Activated naive CD4-positive, alpha-beta T cell treated with anti-CD3 and anti-CD28 coated beads for 36 hours (primary cell): ENCODE measurements at places on chromosomes 3 and 15.

GRCh38 chr15:80929225-80929624 lies 60.4 kb downstream of the MESD start:
- no peak for DNase-seq

- DNase-seq: peak; percentile 3
Measured at GRCh38 chr3:48406443-48407431, 23.1 kb downstream of the PLXNB1 start.

GRCh38 chr3:188006726-188007393 lies 147.1 kb upstream of the LPP start:
- DNase-seq: peak; percentile 21

GRCh38 chr15:45026651-45027190 lies 3.7 kb downstream of the SORD start:
- no peak for DNase-seq

DNA sequence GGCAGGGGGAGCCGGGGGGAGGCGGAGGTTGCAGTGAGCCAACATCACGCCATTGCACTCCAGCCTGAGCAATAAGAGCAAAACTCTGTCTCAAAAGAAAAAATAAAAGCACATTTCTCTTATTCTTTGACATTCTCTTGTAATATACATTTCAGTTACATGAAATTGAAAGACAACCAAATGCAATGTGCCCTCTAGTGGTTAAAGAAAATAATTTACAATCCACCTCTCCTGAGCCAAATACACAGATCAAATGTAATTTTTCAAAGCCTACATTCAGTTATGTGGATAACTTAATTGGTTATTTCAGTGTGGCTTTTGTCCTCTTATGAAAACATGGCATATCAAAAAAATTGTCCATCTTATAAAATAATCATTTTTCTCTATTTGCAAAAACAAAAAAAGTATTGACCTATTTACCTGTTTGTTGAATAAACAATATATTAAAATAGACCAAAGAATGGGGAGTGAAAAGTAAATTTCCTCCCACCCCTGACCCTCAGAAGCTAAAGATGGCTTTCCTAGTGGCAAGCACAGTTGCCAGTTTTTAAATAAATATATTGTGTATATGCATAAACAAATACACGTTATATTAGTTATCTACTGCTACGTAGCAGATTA lies 14.2 kb upstream of the U2SURP start:
- DNase-seq: no peak

DNA sequence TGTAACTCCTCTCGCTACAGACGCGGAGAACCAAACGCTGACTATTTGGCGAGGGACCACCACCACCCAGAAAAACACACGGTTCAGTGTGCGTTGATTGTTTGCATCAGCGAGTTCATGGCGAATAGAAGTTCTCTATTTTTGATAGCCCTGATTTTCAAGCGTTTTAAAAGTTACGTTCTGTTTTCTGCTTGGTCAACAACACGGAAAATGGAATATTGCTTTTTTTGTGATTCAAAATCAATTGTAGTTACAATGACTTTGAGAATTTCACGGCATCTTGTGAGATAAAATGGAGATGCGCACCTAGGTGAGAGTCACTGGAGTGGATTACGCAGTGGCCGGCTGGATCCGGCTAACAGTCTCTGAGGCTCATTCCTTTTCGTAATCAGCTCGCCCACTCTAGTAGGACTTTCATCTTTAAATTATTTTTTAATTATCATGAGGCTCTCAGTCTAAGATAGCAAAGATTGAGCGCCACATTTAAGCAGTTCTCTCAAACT lies 54.8 kb downstream of the CCDC54 start:
- peak; percentile 15 for DNase-seq

DNA sequence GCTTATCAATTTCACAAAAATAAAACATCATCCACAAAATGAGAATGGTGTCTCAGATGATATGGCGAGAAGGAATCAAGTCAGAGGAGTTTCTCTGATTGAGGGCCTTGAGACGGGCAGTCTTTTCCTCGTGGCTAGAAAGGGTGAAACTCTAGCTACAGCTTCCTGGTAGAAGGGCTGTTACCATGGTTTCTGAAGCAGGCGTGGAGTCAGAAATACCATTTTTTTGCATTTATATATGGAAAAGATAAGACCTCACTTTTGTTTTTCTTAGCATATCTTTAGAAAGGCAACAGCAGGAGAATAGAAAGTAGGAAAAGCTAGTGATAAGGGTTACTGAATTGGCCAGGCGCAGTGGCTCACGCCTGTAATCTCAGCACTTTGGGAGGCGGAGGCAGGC lies 17.3 kb upstream of the SAMD7 start:
- no peak for DNase-seq

DNA sequence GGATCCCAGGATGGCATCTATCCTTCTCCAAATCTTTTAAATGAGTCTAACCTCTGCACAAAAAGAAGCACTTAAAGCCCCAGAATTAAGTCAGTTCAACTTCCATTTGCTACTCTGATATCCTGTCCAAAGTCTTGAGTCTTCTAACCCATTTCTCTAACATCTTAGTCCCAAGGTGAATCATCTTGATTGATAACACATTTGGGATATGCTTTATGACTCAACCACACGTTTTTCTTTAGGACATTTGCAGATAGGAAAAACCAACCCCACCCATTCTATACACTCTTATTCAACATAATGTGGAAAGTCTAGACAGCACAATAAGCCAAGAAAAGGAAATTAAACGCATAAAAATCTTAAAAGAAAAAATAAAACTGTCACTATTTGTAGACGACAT lies 18.8 kb upstream of the TEX9 start:
- no peak for DNase-seq

GRCh38 chr3:53739966-53740365 lies 106.3 kb downstream of the CHDH start:
- no peak for DNase-seq

GRCh38 chr15:85642693-85643066 lies 152.0 kb downstream of the KLHL25 start:
- no peak for DNase-seq

DNA sequence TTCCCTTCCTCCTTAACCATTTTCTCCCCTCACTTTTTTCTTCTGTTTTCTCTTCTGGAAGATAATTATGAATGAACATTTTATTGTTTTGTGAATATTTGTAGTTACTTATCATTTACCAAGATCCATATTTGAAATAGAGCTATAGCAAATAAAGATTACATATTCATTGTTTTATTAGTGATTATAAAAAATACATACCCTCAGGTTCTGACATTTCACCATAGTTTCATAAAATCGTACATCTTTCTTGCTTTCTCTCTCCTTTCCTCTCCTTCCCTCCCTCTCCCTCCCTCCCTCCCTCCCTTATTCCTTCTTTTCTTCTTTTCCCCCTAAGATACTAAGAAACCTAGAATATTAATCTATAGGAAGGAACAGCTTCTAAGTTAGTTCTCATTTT lies 410.9 kb upstream of the GOLIM4 start:
- DNase-seq: no peak

GRCh38 chr3:150725548-150725947 lies 21.8 kb upstream of the ERICH6 start:
- DNase-seq: no peak

DNA sequence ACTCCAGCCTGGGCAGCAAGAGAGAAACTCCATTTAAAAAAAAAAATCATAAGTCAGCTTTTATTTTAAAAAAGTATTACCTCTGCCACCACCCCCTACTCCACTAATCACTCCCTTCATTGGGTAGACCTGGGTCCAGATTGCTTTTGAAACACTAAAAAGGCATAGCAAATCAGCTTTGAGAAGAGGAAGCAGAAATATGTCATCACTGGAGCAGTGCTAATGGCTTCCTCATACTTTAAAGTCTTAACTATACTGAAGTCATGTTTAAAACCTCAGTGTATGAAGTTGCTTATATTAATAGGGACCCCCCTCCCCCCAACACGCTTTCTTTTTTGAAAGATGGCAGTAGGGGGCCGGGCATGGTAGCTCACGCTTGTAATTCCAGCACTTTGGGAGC lies 1.0 kb upstream of the HTR3D start:
- DNase-seq: no peak

DNA sequence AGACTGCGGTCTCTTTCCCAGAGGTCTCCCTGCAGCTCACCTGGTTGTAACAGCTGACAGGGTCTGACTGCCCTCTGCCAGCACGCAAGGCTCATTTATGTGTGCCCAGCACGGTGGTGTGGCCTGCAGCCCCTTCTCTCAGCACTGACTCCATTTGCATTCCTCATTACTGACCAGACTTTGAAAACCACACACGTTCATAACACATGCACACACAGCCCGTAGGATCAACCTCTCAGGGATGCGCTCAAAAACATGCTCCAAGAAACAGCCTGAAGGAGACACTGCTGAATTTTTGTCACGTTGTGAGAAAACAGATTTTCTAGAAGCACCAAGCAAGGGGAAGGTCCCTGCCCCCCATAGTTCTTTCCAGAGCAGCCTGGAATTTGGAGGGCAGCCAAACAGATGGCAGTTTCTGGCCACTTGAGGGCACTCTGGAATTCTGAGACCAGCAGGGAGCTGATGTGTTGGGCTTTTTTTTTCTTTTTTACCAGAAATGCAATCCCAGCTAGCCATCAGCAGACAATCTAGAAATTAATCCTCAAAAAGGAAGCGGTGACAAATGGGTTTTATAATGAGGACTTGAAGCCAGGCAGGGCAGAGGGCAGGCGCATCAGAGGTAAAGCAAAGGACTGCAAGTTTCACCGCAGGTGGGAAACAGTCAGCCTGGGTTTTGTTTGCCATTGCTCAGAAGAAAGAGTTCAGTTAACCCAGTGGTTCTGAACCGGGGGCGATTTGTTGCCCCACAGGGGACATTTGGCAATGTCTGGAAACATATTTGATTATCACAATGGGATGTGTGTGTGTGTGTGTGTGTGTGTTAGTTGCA lies 170.5 kb upstream of the PROK2 start:
- peak; percentile 76 for DNase-seq

GRCh38 chr3:115720983-115721382 lies 97.7 kb downstream of the GAP43 start:
- DNase-seq: no peak

DNA sequence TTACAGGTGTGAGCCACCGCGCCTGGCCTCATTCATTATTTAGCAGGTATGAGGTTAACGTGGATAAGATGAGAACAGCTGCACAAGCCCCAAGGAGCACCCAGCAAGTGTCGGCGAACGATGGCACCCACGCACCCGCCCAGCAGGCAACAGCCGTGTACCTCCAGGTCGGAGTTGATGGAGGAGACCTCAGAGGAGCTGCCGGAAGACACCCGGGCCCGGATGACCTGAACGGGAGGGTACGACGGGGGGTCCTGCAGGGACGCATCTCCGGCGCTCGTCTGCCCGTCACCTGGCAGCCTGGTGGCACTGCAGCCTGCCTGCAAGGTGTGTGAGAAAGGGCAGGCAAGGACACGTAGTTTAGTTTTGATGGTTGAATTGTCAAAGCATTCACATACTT lies 29.1 kb downstream of the TMEM44 start:
- DNase-seq: no peak

GRCh38 chr3:43913036-43913948 lies 222.6 kb downstream of the ABHD5 start:
- DNase-seq: no peak

- DNase-seq: no peak
Measured at GRCh38 chr3:171851660-171852058, 8.5 kb downstream of the TMEM212 start.

- no peak for DNase-seq
Measured at GRCh38 chr3:98796334-98796733, 33.2 kb downstream of the ST3GAL6 start.

DNA sequence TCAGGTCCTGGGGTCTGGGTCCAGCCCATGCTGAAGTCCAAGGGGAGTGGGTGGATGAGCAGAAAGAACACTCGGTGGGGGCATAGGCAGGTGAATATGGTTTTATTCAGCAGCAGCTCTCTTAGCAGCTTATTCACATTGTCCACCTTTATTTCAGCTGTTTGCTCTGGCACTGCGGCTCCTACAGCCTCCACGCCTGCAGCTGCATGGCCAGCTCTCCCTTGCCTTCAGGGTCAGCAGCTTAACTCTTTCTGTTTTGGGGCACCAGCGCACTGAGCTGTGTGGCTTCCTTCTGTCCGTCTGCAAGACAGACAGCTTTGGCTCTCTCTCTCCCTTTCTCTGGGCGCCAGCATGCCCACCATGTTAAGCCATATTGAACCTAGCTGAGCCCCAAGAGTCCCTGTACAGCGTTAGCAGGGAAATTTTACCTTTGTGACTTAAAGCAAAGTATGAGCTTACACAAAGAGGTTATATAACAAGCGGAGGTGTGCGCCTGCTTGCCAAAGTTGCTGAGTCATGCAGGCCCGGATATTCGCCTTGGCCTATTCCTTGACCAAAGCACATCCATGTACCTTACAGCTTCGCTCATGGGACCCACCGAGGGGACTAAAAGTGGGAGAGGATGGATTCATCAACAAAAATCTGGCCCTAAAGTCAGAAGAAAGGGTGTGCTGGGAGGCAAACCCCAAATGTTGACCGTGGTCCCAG lies 170.1 kb upstream of the PFN2 start:
- no peak for DNase-seq

DNA sequence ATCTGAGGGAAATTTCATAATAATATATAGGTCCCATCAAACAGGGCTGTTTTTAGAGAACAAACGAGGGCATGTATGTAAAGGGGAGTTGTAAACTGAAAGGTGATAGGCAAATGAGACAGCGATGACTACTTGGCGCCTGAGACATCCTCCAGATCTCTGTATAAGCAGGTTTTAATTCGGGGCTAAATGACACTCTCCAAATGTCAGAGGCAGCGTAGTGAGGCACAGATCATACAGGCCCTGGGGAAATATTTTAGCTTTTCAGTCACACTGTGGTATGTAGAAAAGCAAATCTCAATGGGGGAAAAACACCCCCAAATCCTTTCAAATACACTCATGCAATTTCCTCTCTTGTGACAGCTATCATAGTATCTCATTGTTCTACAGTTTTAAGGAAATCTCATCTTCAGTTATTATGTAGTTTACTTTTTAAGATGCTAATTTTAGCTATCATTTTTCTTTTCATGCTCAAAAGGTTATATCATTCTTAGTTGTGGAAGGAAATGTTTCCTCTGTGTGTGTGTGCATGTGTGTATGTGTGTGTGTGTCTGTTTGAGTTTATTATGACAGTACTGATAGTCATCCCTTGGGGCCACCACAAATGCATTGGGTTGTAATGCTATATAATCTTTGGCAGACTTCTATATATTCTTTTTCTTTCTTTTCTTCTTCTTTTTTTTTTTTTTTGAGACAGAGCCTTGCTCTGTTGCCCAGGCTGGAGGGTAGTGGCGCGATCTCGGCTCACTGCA lies 1.1 kb downstream of the TPRG1 start:
- DNase-seq: peak; percentile 37

- no peak for DNase-seq
Measured at GRCh38 chr3:4904811-4905695, 74.2 kb upstream of the BHLHE40 start.

DNA sequence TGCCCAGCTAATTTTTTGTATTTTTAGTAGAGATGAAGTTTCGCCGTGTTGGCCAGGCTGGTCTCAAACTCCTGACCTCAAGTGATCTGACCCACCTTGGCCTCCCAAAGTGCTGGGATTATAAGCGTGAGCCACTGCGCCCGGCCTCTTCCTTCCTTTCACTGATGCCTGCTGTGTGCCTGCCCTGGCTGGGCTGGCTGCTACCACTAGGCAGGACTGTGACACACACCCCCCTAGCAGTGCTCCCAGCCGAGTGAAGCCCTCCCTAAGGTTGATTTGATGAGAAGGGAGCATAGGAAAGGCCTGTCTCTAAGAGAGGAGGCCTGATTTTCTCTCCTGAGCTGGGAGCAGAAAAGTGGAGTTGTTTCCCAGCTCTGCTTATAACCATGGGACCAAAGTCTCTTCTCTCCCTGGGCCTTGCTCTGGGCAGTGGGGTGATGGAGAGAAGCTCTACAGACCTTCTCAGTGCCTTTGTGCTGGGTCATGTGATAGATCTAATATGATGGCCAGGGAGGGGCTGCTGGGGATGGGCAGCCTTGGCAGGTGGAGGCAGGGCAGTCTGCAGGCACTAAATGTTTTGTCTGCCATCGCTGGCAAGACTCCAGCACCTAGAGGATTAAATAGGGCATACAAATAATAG lies 20.1 kb upstream of the SFMBT1 start:
- no peak for DNase-seq
